Substantia nigra (tissue), 51 donors: ENCODE measurements at places on chromosomes 2 and 18.

DNA sequence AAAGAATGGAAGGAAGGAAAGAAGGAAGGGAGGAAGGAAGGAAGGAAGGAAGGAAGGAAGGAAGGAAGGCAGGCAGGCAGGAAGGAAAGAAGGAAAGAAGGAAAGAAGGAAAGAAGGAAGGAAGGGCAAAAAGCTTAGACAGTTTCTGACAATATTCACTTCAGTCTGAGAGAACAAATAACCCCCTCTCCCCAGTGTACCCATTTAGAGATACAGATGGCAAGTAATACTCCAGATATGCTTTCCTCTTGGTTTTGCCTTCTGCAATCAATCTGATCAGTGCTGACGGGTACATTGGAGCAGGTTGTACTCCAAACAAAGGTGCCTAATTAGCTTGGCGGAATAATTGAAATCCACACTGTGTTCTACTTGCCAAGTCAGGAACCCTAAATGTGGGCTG, 534.6 kb upstream of the TMEFF2 start:
- no peak for DNase-seq

GRCh38 chr2:159982270-159982669, 80.1 kb downstream of the PLA2R1 start:
- DNase-seq, result no peak

GRCh38 chr2:239293775-239294430, 106.9 kb downstream of the HDAC4 start:
- DNase-seq, result no peak

DNA sequence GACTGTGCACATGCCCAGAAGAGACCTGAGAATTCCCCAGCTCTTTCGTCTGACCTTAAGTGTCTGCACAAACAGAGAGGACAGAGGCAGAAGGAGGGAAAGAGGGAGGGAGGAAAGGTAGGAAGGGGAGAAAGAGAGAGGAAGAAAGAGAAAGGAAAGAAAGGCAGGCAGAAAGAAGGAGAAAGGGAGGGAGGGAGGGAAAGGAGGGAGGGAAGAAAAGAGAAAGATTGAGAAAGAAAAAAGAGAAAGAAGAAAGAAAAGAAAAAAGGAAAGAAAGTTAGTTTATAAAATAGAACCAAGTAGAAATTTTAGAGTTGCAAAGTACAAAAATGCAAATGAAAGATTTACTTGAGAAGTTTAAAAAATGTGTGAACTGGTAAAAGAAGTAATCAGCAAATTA, 7.4 kb upstream of the POLR1B start:
- no peak for DNase-seq

DNA sequence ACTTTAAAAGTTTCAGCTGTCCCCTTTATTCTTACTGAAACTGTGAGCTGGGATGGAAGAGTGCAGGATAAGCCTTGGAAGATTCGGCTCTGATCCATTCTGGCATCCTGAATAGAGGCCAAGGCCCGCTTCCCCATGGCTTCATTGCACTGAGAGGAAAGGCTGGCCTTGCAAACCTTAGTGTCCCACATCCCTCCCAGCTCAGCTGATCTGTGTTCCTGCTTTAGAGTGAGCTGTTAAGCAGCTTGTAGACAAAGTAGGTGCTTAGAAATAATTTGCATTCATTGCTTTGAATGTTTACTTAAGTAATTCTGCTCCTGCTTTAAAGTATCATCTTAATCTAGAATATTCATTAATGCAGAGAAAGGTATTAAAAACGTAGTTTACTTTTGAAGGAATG, 169.6 kb upstream of the BOD1L2 start:
- DNase-seq, result no peak

DNA sequence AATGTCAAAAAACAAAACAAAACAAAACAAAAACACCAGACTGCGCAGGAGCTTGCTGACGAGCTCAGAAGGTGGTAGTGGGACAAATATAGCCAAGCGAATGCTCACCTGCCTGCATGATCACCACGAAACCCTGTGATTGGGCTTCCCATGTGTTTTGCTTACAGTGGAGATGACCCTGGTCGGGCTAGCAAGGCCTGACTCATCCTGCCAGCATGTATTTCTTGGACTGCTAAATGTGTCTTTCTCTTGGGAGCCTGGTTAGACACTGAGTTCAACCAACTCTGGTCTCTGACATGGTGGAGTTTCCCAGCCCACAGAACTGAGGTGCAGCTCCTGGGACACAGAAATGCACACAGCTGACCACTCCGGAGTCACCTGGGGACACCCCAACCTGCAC, 30.7 kb upstream of the DUSP2 start:
- no peak for DNase-seq

DNA sequence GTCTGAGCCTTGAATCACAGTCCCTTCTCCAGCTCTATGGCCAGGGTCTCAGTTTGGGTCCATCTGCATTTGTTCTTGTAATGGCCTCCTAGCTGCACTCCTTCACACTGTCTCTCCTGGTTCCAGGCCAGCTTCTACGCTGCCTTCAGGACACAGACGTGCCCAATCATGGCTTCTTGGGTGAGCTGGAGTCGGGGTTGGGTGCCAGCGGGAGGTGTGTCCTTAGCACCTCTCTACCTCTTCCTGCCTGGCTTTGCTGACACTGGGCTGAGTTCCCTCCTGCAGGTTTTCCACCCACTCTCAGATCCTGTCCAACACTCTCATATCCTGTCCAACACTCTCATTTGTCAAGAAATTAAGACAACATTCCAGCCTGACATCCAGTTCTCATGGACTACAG, 9.6 kb downstream of the TRPM8 start:
- no peak for DNase-seq

DNA sequence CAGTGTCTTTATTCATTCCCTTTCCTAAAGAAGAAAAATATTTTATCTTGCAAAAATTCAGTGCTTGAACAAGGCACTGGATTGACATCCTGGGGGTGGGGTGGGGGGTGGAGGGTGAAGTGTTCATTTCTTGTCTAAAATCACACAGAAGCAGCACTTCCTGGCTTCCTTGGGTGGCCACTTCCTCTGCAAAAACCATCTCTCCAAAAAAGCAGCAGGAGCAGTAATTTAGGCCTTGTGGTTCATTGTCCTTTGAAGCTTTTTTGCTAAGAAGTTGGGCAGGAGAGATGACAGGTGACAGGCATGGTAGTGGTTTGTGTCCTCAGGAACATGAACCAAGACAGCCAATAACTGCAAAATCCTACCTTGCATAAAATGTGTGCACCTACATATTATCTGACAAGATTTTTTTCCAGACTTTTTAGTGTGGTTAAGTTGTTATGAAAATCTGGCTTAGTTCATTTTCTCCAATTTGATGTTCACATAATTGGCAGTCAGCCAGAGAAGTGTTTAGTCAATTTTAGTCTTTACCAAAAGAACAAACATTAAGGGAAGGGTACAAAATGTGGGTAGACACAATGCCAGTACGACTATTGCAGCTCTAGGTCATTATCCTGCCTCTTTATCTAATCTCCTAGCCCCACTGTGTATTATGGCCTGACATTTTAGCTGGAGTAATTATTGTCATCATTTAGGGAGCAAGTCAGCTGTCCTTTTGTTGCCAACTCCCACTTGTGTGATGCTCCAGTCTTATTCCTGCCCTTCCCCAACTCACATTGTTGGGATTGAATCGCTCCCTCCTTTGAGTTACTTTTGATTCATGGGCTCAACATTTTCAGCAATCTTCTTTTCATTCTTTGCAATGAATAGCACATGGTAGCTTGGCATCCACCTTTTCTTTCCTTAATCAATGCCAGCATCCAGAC, 177.2 kb downstream of the MYO3B start:
- no peak for DNase-seq

- no peak for DNase-seq
Observed at GRCh38 chr18:78221496-78221895, 758.1 kb upstream of the SALL3 start.

DNA sequence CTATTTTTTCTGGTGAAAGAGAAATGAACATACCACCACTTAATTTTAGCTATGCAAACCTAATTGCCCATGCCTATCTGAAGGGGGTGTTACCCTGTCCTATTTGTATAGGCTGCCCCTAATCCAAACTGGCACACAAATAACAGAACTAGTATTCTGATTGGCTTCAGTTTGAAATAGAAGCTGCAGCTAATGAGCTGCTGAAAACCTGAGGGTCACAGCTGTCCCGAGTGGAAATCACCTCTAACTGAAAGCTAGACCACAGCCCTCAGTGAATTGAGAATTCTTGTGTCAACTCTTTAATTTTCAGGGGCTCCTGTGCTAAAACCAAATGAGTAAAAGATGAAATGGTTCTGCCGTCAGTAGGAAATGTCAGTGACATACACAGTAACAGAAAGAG, 28.7 kb downstream of the CCDC141 start:
- no peak for DNase-seq

DNA sequence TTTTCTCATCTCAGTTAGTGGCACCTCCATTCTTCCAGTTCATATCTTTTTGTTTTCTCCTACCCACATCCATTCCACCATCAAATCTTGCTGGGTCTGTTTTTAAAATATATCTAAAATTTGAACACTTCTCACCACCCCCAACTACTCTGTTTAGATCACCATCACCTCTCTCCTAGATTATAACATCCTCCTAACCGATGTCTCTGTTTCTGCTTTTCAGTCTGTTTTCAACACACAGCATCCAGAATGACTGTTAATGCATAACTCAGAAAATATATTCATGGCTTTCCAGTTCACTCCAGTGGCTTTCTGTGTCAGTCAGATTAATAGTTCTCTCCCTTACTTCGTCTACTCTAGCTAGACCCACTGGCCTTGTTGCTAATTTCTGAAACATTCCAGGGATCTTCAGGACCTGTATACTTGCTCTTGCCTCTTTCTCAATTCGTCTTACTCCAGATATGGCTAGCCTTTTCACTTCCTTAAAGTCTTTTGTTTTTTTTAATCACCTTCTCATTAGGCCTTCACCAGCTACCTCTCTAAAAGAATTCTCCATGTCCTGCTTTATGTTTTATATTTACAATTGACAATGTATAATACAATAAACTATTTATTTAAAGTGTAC, 105.3 kb downstream of the COMMD1 start:
- DNase-seq, result no peak

- DNase-seq, result no peak
Observed at GRCh38 chr2:122682356-122682755, 926.9 kb downstream of the TSN start.

DNA sequence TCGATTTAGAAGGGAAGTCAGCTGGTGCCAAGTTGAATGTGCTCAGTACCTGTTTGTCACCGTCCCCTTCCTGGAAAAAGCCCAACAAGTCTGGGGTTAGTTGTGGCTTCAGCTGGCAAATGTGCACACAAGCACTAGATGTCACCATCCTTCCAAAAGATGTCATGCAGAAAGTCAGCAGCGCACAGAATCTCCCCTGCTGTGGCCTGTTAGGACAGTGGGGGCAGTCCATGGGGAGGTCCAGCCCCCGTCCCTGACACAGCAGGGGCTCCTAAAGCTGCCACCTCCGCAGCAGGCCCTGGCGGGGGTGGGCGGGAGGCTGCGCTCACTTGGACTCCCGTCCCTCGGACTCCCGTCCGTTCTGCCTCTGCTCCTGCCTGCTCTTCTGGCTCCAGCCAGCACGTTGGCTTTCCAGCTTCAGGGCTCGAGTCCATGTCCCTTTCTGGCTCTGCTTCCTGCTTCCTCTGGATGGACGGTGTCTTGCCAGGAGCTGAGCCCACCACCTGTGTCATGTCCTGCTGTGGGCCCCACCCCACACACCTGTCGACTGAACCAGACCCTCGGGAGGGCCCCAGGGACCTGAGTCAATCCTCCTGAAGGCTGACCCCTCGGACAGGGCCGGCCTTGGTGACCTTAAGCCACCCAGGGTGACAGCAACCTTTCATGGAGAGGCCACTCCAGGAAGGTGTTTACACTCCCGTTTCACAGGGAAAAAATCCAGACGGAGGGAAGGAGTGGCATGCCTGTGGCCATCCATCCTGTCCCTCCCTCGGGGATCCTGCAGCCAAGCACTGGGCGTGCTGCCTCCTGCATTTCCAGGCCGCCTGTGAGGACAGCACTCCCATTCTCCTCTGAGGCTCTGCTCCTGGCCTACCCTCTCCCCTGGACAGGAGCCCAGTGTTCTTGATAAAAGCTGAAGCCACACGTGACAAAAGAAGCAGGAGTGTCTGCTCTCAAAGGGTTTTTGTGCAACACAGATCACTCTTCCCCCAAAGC, 8.5 kb downstream of the RAB17 start:
- DNase-seq, result peak; percentile 52

GRCh38 chr2:124450481-124450880, 425.4 kb downstream of the CNTNAP5 start:
- DNase-seq, result no peak

DNA sequence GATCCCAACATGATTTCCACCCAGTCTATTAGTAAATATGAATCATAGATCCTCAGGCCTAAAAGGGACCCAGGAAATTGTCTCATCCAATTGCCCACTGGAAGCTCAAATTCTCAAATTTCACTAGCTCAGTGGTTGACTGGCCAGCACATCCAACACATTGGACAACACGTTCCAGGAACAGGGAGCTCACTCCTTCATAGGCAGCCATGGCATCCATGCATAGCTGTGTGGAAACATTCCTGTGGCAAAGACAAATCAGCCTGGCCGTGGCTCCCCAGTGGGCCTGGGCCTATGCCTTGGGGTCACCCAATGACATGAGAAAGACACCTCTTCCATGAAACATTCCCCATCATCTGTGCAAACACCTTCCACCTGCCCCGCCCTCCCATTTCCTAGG, 261.1 kb downstream of the ANAPC1 start:
- no peak for DNase-seq

GRCh38 chr2:9791711-9792110, 51.6 kb upstream of the TAF1B start:
- no peak for DNase-seq

DNA sequence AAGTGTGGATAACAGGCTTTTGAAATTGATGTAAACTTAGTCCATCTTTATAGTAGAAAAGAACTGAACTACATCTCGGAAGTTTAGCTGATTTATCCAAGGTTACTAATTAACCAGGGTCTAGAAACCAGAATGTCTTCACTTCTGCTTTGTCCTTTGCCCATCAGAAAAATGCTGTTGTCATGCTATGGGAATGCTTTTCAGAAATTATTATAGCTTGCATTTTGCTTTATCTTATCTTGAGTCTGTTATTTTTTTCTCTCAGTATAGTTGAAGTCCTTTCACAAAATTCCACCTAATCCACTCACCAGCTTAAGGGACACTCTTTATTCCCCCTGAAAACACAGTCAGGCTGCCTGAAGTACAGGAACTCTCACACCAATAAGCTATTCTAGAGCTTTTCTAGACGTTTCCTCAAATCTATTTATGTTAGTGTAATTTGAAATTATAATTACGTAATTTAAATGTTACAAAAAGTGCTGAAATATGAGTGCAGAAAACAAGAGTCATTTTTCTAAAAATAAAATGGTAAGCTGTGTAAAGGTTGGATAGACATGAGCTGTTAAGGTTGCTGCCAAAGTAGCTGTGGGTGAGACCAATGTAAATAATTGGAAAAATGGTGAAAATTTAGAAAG, 456.3 kb downstream of the TGIF1 start:
- no peak for DNase-seq

- DNase-seq, result no peak
Observed at GRCh38 chr2:200968735-200969134, 5.3 kb upstream of the ORC2 start.

DNA sequence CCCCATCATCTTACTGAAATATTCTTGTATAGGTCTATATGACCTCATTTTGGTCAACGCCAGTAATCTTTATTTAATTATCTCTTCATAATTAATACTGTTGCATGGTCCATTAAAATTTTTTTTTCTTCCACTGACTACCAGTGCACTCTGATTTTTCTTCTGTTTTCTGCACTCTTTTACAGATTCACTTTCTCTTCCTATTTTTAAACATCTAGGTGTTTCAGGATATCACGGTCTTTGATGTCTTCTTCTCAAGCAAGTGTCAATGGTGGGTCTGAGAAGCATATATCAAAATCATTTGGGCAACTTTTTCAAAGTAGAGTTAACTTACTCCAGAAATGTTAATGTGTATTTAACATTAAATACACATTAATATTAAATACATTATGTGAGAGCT, 51.4 kb downstream of the CCDC141 start:
- DNase-seq, result no peak

GRCh38 chr18:68972176-68972575, 174.3 kb downstream of the CCDC102B start:
- DNase-seq, result no peak
